Nucleus accumbens (tissue), 56 donors: ENCODE measurements at places on chromosomes 13 and 19.
A peak's percentile ranks its signal among the peaks of the same experiment; 100 is the strongest.

DNA sequence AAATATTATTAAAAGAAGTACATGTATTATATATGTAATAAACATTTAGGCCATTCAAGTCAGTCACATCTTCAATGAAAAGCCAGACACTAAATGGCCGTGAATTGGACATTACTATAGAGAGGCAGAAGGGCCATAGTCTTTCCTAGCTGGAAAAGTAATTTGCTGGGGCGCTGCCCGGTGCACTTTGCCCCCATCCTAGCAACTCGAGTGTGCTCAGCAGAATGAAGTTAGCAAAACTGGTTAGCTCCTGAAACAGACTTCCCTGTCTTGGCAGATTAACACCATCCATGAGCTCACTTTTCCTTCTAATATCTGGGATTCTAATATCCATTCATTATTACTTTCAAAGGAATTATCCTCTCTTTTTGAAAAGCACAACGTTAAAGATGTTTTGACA is 2.8 kb upstream of the SPRYD7 start:
- DNase-seq: no peak

DNA sequence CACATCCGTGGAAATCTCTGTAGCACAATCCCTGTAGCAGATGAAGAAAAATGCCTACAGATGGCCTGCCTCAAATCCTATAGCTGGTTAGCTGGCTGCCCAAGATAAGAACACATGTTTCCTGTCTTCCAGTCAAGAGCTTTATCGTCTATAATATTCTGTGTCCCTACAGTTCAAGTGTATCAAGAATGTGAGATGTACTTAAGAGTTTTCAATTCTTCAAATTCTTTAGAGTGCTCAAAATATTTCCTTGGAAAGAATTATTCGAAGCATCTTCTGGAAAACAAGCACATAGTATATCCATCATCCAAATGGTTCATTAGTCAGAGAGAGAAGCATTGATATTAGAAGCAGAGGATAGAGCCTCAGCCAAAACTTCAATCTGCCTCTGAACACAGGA is 239.8 kb downstream of the COG6 start:
- no peak for DNase-seq

- DNase-seq: no peak
These were observed 338.3 kb downstream of the POU4F1 start for GRCh38 chr13:78265098-78265497.

GRCh38 chr13:36310417-36311108 is 12.9 kb upstream of the CCDC169 start:
- no peak for DNase-seq

- DNase-seq: no peak
These were observed 8.7 kb downstream of the LRP3 start for GRCh38 chr19:33202546-33203507.

GRCh38 chr19:30734669-30735068 is 362.5 kb downstream of the ZNF536 start:
- no peak for DNase-seq

DNA sequence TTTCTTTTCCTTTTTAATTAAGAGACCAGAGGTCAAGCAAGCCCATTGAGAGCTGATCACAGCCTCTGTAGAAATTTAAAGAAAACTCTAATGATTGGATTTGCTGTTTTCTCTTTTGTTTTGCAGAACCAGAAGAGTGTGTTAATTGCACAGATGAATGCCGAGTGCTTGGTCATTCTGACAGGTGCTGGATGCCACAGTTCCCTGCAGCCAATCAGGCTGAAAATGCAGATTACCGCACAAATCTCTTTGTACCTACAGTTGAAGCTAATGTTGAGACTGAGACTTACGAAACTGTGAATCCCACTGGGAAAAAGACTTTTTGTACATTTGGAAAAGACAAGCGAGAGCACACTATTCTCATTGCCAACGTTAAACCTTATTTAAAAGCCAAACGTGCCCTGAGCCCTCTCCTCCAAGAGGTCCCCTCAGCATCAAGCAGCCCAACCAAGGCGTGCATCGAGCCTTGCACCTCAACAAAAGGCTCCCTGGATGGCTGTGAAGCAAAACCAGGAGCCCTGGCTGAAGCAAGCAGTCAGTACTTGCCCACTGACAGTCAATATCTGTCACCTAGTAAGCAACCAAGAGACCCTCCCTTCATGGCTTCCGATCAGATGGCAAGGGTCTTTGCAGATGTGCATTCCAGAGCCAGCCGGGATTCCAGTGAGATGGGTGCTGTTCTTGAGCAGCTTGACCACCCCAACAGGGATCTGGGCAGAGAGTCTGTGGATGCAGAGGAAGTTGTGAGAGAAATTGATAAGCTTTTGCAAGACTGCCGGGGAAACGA is 93.1 kb downstream of the PCDH17 start:
- no peak for DNase-seq

GRCh38 chr13:30002577-30002976 is 152.2 kb upstream of the UBL3 start:
- no peak for DNase-seq

GRCh38 chr19:10812196-10812595 is 23.8 kb downstream of the TMED1 start:
- DNase-seq: no peak

GRCh38 chr13:108961542-108962125 is 332.2 kb downstream of the MYO16 start:
- no peak for DNase-seq

DNA sequence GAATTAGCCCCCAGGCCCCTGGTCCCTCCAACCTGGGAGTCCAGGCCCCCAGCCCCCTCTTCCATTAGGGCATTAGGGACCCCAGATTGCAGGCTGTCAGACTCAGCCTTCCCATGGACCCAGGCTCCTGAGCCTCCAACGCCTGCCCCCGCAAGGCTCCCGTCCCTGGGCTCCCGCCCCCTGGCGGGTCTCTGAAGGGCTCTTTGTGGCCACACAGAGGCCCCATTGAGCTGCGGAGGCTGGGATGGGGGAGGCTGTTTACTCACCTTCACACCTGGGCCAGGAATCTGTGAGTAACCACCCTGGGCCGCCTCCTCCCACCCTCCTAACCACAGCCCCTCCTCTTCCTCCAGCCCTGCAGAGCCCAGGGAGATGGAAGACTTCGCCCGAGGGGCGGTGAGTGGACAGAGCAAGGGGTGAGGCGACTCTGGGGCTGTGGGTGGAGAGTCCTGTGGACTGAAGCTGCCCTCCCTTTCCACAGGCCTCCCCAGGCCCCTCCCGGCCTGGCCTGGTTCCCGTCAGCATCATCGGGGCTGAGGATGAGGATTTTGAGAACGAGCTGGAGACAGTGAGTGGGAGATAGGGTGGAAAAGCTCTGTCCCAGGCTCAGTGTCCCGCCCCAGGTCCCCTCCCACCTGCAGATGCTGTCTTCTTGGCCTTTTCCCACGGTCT is 4.9 kb downstream of the ARHGEF1 start:
- DNase-seq: no peak

- no peak for DNase-seq
These were observed 7.8 kb upstream of the LYPD5 start for GRCh38 chr19:43809762-43810696.

- DNase-seq: no peak
These were observed 211.2 kb upstream of the EDNRB start for GRCh38 chr13:78129823-78130222.

DNA sequence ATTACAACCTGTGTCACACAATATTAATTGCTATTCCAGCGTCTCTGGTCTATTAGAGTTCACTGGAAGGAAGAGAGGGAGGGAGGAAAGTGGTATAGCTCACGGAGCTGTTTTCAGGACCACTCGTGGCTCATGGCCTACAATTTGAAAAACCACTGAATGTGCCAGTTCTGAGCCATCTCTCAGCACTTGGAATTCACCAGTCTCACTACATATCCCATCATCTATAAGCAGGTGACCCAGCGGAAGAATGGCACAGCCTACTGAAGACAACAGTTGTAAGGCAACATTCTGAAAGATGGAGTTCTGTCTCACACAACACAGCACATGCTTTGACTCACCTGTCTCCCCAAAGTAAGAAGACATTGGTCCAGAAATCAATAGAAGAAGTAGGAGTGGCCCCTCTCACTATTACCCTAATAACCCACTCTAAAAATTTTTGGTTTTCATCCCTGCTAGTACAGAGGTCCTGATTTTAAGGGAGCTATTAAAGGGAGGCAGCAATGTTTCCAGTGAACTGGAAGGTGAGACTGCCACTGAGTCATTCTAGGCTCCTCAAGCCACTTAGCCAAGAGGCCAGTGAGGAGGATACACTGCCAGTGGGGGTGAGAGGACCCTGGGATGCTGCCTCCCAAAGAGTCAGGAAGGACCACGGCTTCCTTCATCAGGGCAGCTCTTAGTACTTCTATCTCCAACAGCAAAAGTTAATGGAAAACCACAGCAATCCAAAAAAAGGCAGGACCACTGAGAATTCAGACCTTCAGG is 50.0 kb upstream of the DOCK9 start:
- no peak for DNase-seq

GRCh38 chr19:900043-900301 is 6.7 kb downstream of the RNU6-9 start:
- DNase-seq: no peak

- no peak for DNase-seq
These were observed 68.4 kb upstream of the ARHGEF7 start for GRCh38 chr13:111046590-111047141.

DNA sequence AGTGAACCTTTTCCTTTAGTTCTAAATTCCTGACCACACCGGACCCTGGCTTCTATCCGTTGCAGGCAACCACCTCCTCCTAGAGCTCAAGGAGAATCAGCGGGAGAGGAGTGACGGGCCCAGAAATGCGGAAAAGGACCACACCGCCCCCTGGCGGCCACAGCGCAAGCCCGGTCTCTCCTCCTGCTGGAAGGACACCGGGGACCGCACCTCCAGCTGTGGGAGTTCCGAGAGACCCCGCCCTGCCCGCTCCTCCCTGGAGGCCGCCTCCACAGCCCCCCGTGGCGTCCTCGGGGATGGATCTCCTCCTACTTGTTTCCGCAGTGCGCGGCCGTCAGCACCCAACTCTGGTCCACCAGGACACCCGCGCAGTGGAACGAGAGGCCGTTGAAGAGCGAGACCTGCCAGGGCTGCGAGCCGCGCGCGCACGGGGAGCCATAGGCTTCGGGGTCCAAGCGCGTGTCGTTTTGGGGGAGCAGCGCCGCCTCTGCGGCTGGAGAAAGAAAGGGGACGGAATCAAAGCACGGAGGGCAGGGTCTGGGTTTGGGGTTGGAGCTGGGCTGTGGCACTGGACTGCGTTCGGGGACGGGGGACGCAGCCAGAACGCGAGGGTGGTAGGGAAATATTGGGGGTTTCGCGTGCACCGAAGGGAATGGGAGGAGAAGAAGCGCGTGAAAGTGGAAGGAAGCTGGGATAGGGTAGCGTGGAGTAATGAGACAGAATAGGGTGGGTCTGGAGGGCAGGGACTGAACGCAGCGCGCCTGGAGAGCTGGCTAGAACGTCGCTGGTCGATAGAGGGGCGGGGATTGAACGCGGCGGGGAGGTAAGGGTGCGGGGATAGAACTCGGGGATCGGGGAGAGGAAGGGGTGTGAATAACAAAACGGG is 2.5 kb downstream of the KLK10 start:
- peak; percentile 47 for DNase-seq
